ENCODE measurements at places on chromosomes 1 and 21.
A peak's percentile ranks its signal among the peaks of the same experiment; 100 is the strongest.

- DNase-seq = no peak
Measured at GRCh38 chr1:243621973-243622372, 228.1 kb downstream of the AKT3 start.

DNA sequence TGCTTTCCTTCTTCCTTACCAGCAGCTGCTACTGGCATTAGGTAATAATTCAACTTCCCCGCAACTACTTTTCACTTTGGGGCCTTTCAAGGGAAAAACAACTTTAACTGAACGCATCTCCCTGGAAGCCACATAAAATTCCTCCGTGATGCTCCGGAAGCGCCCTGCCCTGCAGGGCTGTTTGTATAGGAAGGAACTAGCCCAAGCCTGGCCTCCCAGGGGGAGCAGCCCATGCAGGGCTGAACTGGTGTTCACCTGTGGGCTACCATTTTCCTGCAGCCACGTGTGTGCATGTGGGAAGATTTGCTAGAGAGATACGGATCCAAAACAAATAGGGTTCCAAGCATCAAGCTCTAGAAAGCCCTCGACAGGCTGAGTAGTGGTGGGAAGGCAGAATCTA lies 14.4 kb downstream of the CLDN14 start:
- DNase-seq = no peak

- no peak for DNase-seq
Measured at GRCh38 chr1:117077267-117077666, 17.1 kb downstream of the TTF2 start.

GRCh38 chr1:58657082-58657481 lies 42.8 kb downstream of the MYSM1 start:
- no peak for DNase-seq

GRCh38 chr1:234620272-234621126 lies 10.5 kb upstream of the IRF2BP2 start:
- DNase-seq = no peak

DNA sequence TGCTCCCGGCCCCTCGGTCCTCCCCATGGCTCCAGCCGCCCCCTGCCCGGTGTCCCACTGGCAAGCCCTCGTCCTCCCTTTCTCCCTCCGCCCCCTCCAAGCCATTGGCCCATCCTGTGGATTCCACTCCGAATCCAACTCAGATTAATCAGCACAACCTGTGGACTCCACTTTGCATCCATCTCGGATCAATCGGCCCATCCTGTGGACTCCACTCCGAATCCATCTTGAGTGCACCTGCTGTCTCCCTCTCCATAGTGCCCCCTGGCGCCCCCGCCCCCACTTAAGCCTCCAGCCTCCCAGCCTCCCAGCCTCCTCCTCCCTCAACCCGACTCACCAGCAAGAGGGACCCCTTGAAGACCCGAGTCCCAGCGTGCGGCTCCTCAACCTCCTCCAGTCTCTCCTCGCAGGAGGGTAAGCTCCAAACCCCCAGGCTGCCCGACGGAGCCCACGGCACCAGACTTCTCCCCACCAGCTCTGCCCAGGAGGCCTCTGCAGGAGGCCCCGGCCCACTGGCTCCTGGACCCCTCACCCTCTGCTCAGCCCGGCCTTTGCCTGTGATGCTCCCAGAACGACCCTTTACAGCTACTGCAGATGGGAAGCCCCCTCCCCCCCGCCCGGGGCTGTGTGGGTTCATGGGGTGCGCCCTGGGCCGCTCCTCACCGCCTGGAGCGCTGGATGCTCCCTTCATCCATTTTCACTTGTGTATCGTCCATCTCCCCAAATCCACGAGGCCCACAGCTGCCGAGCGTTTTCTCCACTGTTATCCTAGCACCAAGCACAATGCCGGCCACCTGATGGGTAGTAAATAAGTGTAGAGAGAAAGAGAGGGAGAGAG lies 40.6 kb upstream of the TSPEAR start:
- no peak for DNase-seq

- DNase-seq = no peak
Measured at GRCh38 chr1:85372683-85373377, 92.1 kb downstream of the DDAH1 start.

DNA sequence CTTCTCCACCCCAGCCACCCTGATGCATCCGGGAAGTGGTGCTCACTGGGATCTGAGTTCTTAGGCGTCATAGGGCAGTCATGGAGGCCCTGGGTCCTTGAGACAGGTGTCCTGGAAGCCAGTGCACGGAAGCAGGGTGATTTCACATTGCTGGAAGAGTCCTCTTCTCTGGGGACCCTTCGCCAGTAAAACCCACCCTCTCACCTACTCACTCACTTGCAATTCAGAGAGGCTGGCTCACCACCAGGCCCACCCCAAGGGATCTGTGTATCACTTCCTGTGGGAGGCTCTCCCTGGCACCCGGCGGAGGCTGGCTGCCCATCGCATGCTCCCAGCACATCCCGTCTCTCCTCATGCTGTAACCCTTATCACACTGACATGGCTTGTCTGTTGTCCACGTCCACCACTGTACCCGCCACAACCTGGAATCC lies 40.2 kb upstream of the EPS8L3 start:
- DNase-seq = peak; percentile 35

DNA sequence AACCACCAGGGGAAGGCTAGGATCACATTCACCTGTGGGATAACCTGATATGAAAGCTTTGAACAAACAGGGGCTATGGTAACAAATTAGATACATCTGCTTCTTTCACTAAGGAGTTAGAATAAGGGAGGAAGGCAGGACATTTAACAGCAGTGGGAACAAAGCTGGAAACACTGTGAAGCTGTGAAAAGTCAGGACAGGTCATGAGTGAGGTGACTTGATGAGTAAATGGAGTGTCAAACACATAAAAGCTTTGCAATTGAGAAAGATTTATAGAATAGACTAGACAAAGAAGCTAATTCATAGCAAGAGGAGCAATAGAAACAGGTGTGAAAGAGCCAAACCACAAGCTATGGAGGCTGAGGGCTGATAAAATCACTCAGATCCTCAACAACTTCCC lies 110.0 kb downstream of the ASTN1 start:
- DNase-seq = no peak

GRCh38 chr1:116817582-116818064 lies 63.4 kb downstream of the CD2 start:
- DNase-seq = peak; percentile 76
